ENCODE measurements at places on chromosomes 1 and 21.

GRCh38 chr1:19054216-19054615 lies 97.7 kb upstream of the IFFO2 start:
- no peak for DNase-seq

DNA sequence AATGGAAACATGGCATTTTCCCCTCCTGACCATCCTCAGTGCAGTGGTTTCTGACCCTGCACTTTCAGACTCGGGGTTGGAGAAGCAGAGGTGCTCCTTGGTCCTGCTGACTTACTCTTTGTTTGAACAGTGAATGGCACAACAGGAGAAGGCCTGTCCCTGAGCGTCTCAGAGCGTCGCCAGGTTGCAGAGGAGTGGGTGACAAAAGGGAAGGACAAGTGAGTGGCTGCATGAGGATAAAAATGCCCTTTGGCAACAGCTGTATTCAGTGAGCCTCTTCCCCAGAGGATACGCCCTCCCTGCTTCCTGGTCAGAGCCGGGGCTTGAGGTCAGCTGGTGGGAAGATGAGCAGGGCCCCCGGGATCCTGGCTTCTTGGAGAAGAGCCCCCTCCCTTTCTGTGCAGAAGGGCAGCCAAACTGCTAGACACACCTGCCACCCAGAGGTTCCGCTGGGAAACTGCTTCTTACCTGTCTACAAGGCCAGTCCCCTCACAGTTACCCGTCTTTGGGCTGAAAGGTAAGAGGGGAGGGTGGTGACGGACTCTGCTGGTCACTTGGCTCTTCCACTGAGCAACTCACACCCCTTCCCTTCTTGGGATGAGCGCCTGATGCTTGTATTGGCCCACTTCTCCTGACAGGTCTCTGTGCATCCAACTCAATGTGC lies 16.6 kb downstream of the NPL start:
- DNase-seq: no peak

GRCh38 chr1:59220356-59220755 lies 76.5 kb upstream of the FGGY start:
- DNase-seq: no peak

- DNase-seq: no peak
These were observed 60.0 kb upstream of the SSX2IP start for GRCh38 chr1:84750110-84750730.

DNA sequence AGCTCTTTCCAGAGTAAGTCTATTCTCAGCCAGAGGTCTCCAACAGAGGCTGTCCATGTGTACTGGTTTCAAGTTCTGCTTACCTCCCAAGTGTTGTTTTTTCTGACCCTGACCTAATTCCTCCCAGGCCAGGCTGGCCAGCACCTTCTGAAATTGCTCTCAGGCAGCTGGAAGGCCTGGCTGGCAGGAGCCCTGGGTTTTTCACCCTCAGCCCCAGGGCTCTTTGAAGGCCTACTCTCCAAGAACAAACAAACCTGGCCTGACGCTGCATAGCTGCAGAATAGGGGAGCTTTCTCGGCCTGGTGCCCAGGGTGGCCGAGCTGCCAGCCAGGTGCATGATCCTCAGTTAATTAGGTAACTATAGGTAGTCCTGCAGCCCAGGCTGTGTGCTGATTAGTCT lies 147.5 kb downstream of the CACNA1E start:
- DNase-seq: no peak

GRCh38 chr1:93675271-93675670 lies 6.4 kb downstream of the BCAR3 start:
- no peak for DNase-seq

GRCh38 chr1:15016001-15016400 lies 137.5 kb upstream of the TMEM51 start:
- DNase-seq: no peak

- DNase-seq: peak; percentile 8
These were observed 36.0 kb downstream of the SIPA1L2 start for GRCh38 chr1:232593717-232594502.

- no peak for DNase-seq
These were observed 32.1 kb downstream of the TMPRSS2 start for GRCh38 chr21:41475714-41476420.

GRCh38 chr1:213968146-213968825 lies 19.5 kb upstream of the PROX1 start:
- no peak for DNase-seq

- DNase-seq: no peak
These were observed 100.8 kb downstream of the DMRTB1 start for GRCh38 chr1:53559854-53560580.

DNA sequence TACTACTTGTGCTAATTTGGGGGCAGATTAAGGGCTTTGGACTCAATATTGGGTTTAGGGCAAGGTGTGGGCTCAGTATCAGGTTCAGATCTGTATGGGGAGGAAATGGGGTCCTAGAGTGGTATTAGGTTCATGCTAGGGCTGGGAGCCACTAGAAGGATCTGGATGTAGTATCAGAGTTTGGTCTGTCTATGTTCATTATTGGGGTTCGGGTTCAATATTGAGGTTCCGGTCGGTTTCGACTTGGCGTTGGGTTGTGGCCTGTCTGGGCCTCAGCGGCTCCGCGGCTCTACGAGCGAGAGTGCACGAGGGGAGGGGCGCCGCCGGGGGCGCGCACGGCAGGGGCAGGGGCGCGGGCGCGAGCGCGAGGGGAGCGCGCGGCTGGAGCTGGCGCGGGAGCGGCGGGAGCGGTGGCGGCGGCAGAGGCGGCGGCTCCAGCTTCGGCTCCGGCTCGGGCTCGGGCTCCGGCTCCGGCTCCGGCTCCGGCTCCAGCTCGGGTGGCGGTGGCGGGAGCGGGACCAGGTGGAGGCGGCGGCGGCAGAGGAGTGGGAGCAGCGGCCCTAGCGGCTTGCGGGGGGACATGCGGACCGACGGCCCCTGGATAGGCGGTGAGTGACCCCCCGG lies at the start of gene PTPRF:
PTPRF (plus strand) TSS at position 401 of the 624 bp plus-strand sequence. CDS start 14,193 bp downstream, outside the sequence.
- DNase-seq: peak; percentile 34

DNA sequence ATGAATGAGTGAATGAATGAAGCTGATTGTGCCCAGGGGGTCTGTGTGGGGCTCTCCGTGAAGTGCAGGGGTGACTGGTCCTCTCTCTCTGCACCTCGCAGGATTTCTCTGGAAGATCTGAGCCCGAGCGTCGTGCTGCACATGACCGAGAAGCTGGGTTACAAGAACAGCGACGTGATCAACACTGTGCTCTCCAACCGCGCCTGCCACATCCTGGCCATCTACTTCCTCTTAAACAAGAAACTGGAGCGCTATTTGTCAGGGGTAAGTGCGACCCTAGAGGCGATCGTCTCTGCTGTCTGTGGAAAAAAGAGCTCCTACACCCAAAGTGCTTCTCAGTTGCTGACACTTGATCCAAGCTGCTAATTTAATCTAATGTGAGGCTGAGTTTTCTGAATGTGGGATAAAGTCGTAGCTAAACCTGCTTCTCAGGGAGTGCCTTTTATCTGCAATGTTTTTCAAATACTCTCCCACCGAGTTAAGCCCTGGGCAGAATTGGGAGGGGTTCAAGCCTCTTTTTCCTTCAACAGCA lies 101.7 kb downstream of the HUNK start:
- no peak for DNase-seq

- DNase-seq: no peak
These were observed 77.4 kb downstream of the S1PR1 start for GRCh38 chr1:101314244-101314643.

- no peak for DNase-seq
These were observed 230.8 kb downstream of the BARHL2 start for GRCh38 chr1:90486134-90486824.

- DNase-seq: peak; percentile 51
These were observed 558 bp downstream of the PFKL start for GRCh38 chr21:44300262-44300959.

Measured in fibroblast of gingiva (primary cell).